Smooth muscle cell of bladder (primary cell): ENCODE measurements at places on chromosomes 3 and 15. TPM values are rescaled to one million over a fixed set of nuclear protein-coding genes. Genes with fewer than 3 reads are reported as not detected.

Gene PRR20G
- total RNA-seq, result not detected in 2 replicates

Gene SEC22C
- 44.1 and 51.1 TPM in 2 replicates for total RNA-seq

Gene PATL2
- total RNA-seq, result 0.28 and 0.43 TPM in 2 replicates

Gene NEK10
- total RNA-seq, result 12.7 and 15.8 TPM in 2 replicates

Gene TERC
- 37.7 and 59.6 TPM in 2 replicates for total RNA-seq

Gene GPR171
- not detected in 2 replicates for total RNA-seq
